Stimulated activated CD4-positive, alpha-beta T cell treated with anti-CD3 and anti-CD28 coated beads, Interleukin-12 subunit alpha, Interleukin-12 subunit beta, amount 100 ng/mL, for 4 hours (primary cell): ENCODE measurements at places on chromosomes 2 and 18.

DNA sequence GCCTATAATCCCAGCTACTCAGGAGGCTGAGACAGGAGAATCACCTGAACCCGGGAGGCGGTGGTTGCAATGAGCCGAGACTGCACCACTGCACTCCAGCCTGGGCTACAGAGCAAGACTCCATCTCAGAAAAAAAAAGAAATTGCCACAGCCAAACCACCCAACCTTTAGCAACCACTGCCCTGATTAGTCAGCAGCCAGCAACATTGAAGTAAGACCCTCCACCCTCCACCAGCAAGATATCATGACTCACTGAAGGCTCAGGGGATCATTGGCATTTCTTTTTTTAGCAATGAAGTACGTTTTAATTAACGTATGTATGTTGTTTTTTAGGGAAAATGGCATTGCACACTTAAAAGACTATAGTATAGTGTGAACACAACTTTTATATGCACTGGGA, 349.1 kb upstream of the ACVR2A start:
- DNase-seq: no peak

DNA sequence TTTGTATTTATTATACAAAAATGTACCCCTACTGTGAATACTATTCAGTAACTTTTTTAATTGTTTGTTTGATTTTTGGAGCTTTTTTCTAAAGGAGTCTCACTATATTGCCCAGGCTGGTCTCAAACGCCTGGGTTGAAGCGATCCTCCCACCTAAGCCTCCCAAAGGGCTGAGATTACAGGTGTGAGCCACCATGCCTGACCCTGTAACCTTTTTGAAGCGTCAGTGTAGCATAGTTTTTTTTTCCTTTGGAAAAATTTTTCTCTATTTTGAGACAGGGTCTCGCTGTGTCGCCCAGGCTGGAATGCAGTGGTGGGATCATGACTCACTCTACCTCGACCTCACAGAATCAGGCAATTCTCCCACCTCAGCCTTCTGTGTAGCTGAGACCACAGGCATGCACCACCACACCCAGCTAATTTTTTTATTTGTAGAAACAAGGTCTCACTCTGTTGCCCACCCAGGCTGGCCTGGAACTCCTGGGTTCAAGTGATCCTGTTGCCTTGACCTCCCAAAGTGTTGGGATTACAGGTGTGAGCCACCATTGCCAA, 2.0 kb downstream of the GMCL1 start:
- no peak for DNase-seq

- DNase-seq: no peak
Measured at GRCh38 chr18:75264195-75264594, 53.6 kb downstream of the TSHZ1 start.

DNA sequence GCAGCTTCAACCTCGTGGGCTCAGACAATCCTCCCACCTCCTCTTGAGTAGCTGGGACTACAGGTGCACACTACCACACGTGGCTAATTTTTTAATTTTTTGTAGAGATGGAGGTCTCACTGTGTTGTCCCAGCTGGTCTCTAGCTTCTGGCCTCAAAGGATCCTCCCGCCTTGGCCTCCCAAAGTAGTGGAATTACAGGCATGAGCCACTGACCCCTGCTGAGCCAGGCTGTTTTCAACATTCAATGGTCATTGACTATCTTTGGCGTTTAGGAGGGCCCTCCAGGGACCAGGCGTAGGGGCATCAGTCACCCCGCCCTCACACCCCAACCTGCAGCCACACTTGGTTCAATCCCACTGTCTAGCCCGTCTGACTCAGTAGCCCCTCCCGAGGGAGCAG, 5.2 kb downstream of the MZT2B start:
- no peak for DNase-seq

DNA sequence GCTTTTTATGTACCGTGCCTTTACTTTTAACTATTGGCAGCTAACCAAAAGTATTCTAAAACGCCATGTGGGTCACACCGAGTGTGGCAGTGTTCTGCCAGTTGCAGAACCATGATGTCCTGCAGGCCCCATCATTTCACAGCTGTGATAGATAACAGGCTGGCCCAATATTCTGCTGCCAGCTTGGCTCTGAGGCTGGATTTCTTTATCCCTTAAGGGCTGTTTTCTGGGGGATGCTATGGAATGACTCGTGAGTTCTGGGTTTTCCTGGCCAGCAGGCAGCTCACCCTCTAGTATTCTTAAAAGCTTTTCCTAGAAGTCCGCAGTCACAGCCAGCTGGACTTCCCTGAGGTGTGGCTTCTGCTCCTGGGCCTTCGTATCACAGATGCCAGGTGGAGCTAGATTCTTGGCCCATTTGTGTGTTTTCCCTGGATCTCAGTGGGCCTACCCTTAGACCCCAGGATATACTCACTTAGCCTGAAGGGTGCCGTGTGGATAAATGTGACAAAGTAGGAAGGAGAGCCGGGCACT, 41.0 kb downstream of the FHOD3 start:
- DNase-seq: no peak

DNA sequence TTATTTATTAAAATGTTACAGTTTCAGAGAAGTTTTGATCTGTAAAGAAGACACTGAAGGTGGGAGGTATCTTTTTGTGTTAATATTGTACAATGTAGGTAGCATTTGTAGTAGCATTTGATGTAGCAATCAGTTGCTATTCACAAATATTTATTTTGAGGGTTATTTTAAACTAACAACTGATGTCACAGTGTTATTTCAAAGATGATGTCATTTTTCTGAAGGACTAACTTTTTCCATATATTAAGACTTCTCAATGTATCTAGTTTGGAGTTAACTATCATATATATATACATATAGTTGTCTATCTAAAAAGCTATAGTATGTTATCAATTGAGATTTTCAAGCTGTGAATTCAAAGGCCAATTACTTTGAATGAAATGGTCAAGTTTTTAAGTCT, 1003.3 kb downstream of the DSC3 start:
- DNase-seq: no peak

- no peak for DNase-seq
Measured at GRCh38 chr2:137975280-137976271, 11.3 kb downstream of the HNMT start.

DNA sequence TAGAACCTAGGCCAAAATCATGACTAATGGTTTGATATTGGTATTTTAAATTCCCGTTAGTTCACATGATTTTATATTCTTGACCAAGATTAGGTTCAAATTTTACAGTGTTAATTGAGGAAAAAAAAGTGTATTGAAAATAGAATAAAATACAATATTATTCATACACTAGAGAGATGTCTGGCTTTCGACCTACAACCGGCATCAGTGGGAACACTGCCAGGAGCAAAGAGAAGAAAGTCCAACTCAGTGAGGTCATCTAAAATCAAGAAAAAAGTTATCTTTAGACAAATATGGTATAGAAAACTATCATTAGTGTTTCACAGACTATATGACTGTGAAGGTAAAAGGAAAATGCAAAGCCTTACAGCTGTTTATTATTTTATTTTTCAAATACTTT, 81.5 kb downstream of the PIGN start:
- no peak for DNase-seq

DNA sequence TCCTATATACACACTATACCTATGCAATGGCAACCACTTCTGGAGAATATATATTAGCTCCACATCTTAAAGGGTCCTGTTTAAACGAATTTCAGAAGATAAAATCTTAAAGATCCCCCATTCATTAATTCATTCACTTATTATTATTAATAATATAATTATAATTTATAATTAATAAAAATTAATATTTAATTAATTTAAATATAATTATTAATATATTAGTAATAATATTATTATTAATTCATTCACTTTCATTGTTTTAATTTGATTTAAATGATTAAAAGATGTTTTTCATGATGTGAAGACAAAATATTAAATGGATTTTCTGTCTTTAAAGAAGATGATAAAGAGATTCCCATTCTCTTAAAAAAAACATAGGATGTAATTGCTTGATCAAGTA, 21.1 kb downstream of the NFU1 start:
- no peak for DNase-seq

DNA sequence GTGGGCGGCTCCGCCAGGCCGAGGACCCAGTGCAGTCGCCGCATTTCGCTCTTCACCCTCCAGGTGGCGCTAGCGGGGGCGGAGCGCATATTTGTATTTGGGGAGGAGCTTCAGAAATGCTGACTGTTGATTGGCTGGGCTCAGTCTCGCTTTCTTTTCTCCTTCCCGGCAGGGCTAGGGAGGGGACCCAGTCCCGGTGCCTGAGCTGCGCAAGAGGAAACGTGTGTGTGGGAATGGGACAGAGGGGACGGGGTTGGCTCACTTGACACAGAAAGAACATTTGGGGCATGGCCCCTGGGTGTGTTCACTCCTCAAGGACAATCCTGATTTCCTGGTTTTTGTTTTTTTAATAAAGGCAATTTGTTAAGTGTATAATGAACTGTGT, 20.3 kb upstream of the DNMT3A start:
- peak; percentile 92 for DNase-seq

- DNase-seq: no peak
Measured at GRCh38 chr2:117555965-117556364, 258.5 kb upstream of the DDX18 start.

- DNase-seq: no peak
Measured at GRCh38 chr2:152542995-152543481, 174.2 kb downstream of the PRPF40A start.

DNA sequence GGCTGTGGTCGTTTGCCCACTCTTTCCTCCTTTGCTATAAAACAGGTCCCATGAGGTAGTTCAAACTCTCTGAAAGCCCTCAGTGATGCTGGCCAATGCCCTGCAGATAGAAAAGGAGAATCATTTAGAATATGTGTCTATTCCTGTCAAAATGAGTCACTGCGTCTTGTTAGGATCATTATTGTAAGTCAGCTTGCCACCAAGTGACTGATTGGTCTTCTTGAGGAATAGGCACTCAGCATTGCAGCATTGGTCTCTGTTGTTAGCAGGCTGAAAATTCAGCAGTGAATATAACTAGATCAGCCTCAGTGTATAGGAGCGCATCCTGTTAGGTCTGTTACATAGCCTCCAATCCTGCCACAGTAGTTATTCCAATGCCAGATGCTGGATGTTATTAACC, 28.9 kb downstream of the PRKRA start:
- DNase-seq: no peak
